ENCODE measurements at places on chromosomes 5 and 9. TPM values are rescaled to one million over a fixed set of nuclear protein-coding genes. Genes with fewer than 3 reads are reported as not detected.

- no peak for DNase-seq
These were observed 1.0 kb upstream of the EDIL3 start for GRCh38 chr5:84385705-84386104.

- no peak for DNase-seq
These were observed 43.2 kb upstream of the AKNA start for GRCh38 chr9:114431003-114431402.

DNA sequence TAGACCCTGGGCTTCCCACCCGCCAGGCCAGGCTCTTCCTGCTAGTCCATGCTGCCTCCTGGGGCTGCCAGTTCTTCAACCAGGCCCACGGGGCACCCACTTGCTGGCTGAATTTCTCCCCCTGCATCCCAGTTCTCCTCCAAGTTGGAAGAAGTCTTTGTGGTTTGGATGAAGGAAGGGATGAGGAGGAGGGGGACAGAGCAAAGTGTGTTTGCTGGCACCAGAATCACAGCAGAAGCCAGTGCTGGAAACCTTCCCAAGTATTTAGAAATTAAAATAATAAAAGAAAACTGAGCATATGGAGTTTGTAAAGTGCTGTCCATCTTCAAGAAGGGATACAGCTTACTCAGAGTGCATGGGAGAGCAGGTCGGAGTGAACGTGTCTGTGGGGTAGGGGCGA is 19.4 kb upstream of the UNC5A start:
- no peak for DNase-seq

DNA sequence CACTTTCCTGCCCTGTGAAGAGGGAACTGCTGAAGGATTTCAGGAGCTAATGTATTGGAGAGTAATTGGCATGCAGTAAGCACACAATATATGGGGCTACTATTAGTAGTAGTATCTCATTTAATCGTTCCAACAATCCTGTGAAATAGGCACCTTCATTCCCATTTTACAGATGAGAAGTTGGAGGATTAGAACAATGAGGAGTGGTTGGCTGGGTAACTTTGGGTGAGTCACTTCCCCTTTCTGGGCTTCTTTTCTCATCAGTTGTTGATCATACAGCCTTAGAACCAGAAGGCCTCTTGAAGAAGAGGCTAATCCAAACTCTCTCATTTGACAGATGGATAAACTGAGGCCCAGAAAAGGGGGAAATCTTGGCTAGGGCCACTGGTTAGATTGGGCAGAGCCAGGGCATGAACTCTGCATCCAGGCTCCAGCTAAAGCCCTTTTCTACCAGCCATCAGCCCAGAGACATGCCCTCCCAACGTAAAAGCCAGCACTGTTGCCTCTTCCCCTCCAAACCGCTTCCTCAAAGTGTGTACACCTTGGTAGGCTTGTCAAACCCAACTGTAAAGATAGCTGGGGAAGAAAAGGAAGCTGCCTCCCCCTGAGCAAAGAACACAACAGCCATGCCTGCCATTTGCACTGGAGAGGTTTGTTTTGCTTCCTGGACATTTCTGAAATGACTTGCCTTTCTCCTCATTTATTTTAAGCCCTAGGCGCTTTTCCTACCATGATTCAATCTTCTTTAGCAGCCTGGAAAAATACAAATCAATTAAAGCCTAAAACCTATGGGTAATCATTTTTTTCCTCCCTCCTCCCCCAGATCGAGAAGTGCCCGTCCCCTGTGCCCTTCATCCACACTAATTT is 992 bp downstream of the SPACA9 start:
- DNase-seq = no peak

GRCh38 chr5:176895831-176896230 is 3.3 kb downstream of the HK3 start:
- DNase-seq = no peak

DNA sequence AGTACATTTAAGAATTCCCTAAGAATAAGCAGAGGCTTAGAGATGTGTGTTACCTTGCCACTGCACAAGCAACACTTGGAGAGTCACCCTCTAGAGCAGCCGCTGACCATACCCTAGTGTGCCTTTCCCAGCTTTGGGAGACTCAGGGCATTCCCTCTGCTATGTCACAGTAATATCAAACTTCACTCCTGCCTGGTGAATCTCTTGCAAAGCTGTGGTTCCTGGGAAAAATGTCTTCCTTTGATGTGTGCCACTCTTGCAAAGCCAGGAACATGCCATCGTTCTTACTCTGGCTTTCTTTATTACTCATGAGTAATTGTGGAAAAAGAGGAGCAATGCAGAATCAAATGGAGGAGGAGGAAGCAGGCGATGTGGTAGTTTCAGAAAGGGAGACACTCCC is 173.2 kb downstream of the CCDC192 start:
- DNase-seq = no peak

DNA sequence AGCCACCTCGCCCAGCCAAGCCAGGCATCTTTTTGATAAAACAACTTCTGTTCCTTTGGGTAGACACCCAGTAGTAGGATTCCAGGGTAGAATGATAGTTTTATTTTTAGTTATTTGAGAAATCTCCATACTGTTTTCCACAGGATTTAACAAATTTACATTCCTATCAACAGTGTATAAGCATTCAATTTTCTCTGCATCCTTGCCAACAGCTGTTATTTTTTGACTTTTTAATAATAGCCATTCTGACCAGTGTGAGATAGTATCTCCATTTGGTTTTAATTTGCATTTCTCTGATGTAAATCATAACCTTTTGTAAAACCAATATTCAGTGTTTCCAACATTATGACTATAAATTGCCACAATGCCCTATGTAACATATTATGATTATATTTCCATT is 28.2 kb upstream of the CCNB1 start:
- DNase-seq = no peak

DNA sequence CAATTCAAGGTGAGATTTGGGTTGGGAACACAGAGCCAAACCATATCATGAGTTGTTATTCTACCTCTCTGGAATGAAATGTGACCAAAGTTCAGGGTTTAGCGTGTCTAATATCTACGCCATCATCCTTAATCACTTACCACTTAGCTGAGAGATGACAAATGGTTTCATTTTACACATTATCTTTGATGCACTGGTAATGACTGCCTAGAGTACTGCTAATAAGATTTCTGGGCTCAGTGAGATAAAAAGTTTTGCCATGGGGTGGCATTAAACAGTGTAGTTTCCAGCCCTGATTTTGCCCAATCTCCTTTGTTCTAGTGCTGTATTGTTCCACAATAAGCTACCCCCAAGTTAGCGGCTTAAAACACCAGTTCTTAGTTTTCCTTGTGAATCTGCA is 367.2 kb downstream of the MLLT3 start:
- DNase-seq = no peak

DNA sequence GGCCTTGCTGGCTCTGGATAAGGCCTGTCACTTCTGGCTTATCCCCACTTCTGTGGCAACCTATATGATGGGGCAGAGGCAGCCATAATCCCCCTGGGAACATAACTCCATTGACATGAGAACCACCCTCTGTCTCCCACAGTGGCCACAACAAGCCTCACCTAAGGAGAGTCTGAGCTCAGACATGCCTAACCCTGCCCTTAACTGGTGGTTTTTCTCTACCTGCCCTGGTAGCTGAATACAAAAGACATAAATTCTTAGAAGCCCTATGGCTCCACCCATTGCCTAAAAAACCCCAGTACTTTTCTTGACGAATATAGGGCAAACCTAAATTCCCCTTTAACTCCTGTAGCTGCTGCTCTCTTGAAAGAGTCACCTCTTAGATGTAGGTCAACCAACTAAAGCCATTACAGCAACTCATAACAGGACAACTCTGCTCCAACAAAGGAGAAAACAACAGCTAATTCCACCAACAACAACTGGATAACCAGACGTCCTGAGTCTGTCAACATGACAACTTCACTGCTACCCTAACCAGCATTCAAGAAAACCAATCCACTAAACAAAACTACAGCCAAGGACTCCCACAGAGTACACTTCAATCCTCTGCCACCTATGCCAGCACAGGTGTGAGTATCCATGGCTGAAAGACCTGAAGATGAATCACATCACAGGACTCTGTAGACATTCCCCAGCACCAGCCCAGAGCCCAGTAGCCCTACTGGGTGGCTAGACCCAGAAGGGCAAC is 427.7 kb downstream of the PRELID2 start:
- no peak for DNase-seq

GRCh38 chr5:80181618-80182211 is 74.1 kb downstream of the SERINC5 start:
- no peak for DNase-seq

DNA sequence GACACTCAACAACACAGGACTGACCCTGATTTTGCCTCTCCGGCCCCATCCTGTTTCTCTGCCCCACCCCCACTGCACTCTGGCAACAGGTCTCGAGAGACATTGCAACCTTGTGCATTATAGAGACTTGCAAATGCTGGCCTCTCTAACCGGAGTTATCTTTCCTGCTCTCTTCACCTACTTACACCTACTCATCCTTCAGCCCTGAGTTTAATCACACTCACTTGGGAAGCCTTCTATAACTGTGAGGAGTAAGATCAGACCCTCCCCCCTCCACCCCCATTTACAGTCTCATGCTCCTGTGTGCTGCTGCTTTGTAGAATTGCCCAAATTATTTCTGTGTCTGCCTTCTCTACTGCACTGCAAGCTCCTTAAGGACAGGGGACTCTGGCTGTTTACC is 42.8 kb downstream of the WWC1 start:
- no peak for DNase-seq

DNA sequence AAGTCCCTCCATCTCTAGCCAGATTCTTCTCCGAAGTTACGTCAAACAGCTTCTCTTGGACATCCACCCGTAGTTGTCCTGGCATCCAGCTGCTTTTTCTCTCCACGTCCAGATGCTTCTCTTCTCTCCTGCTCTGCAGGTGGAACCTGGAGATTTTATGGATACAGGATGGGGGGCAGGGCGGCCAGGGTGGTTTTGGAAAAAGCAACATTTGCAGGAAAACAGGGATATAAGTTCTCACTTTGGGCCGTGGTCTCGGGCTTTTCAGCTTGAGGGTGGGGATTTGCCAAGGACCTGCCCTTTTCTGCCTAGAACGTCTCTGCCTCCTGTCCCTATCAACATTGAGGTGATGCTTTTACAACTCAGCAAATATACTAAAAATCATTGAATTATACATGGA is 1941.6 kb upstream of the C9orf72 start:
- no peak for DNase-seq

GRCh38 chr5:134133188-134133994 is 18.9 kb downstream of the TCF7 start:
- no peak for DNase-seq

GRCh38 chr5:42768106-42768504 is 11.5 kb downstream of the CCDC152 start:
- no peak for DNase-seq

DNA sequence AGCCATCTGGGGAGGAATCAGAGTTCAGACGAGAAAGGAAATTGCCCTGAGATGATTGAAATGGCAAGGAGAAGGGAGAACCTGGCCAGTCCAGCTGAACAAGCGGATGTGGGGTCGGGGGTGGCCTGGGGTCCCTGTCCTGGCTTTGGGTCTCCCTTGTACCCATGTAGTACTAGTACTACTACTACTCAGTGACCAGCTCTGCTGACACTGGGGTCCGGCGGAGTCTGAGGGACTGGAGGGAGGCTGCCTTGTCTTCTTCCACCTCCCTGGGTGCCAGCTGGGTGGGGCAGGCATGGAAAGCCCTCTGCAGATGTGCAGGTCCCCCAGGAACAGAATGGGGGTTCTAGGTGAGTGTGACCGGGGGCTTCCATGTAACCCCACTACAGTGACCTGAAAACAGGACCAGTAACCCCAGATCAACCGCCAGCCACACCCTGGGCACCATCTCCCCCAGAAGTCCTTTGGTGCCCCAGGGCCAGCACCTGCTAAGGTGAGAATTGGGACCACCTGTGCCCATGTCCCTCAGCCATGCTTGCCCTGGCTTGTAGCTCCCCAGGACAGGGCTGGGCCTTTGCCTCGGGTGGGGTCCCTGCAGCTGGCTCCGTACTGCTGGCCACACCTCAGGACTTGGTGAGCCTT is 89.1 kb upstream of the COL5A1 start:
- no peak for DNase-seq

GRCh38 chr9:5714501-5715401 is 85.8 kb downstream of the RIC1 start:
- DNase-seq = no peak

- DNase-seq = no peak
These were observed 156.4 kb downstream of the ARHGAP26 start for GRCh38 chr5:142926549-142926948.

Gene SLC6A3
- 4.4 TPM for polyA plus RNA-seq
